Psoas muscle (tissue), 8 donors: ENCODE measurements at places on chromosomes 2 and 18. TPM values are rescaled to one million over a fixed set of nuclear protein-coding genes. Genes with fewer than 3 reads are reported as not detected.
A peak's percentile ranks its signal among the peaks of the same experiment; 100 is the strongest.

GRCh38 chr2:226835796-226836547 lies at the start of gene RHBDD1:
Gene RHBDD1, plus strand, starts transcription at chr2:226836054. Its CDS starts 28,640 bp downstream, at chr2:226864694.
- DNase-seq = peak; percentile 97

Gene CNNM4
- 16.4 TPM for total RNA-seq

Gene DSG1
- total RNA-seq = not detected

Gene SLC4A5
- total RNA-seq = 0.57 TPM

GRCh38 chr18:13420969-13421686 lies 202.6 kb downstream of the LDLRAD4 start:
- DNase-seq = peak; percentile 50

- DNase-seq = no peak
Observed at GRCh38 chr2:30300456-30301221, 69.3 kb downstream of the LBH start.

Gene REG3A
- not detected for total RNA-seq

DNA sequence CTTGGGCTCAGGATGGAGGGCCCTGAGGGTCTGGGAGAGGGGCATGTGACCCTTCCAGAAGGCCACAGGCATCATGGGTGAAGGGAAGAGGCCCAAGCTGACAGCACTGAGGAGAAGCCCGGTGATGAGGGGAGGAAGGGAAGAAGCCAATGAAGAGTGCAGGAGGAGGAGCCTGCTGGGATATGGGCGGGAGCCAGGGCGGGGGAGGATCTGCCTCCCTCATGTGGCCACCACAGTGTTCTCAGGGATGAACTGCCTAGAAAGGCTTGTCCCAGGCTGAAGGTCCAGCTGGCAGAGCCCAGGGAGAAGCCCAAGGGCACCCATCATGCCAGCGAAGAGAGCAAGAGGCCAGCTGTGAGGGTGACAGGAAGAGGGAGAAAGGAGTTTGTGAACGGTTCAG lies 24.6 kb upstream of the PLB1 start:
- no peak for DNase-seq

DNA sequence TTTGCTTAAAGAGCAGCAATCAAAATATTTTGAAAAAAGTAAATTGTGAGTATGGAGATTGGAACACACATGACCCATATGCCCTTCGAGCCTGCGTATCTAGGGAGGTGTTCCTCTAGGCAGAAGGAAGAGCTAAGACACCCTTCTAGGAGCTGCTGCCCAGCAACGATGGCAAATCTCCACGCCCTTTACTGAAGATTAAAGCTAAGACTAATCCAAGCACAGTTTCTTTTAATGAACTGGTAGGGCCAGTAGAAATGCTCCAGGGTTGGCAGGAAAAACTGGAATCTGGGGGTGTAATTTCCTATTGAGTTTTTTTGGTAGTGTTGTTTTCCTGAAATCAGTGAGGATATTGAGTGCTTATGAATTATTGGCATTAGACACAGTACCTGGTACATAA lies 712 bp upstream of the SERPINB13 start:
- no peak for DNase-seq

Gene TGFA
- total RNA-seq = 0.39 TPM

Gene POTEI
- not detected for total RNA-seq

Gene HJURP
- not detected for total RNA-seq

GRCh38 chr2:96763511-96764252 lies 3.0 kb downstream of the CNNM4 start:
- no peak for DNase-seq

Gene ZAP70
- total RNA-seq = 1.2 TPM

GRCh38 chr2:15205562-15205961 lies 355.6 kb downstream of the NBAS start:
- no peak for DNase-seq

DNA sequence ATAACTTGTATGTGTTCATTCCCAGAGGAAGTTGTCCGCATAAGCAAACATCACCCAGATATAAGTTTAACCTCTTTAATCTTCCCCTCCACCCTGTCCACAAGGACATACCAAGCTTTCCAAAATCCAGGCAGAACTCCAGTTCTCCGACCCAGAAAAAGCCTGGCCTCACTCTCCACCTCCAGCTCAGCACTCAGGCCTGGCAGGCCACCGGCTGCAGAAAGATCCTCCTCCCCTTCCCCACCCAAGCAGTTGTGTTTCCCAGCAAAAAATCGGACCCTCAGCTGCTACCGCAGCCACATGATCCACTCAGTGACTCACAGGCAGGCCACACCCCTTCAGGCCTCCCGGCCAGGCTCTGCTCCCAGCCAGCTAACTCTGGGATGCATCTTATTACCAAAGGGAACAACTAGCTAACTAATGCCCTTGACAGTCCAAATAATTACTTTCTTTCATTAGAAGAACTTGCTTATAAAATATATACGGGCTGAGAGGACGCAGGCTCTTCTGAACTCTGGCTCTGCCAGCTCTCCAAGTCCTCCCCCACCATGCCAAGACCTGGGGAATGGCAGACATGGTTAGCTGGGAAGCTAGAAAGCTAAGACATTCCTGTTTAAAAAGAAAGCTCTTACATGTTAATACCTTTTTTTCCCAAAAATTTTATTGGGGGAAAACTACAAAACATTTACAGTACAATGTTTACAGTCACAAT lies 4.5 kb downstream of the ZFP36L2 start:
- peak; percentile 90 for DNase-seq

- DNase-seq = no peak
Observed at GRCh38 chr2:100196786-100197494, 54.5 kb upstream of the AFF3 start.

DNA sequence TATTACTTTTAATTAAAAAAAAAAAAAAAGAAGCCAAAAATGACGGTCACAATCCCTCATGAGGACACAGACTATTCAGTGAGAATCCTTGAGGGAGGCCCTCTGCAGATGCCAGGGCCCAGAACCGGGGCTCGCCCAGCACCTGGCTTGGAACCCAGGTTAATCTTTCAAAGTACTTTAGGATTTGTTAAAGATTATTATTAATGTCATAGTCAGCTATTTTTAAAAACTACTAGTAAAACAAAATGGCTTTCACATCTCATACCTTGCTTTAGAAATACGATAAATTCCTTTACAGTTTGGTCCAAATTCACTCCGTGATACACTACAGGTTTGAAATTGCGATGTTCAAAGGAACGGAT lies 27.1 kb downstream of the C2orf76 start:
- DNase-seq = no peak

Gene CLK1
- total RNA-seq = 30.6 TPM

Gene EHD3
- 2.9 TPM for total RNA-seq

DNA sequence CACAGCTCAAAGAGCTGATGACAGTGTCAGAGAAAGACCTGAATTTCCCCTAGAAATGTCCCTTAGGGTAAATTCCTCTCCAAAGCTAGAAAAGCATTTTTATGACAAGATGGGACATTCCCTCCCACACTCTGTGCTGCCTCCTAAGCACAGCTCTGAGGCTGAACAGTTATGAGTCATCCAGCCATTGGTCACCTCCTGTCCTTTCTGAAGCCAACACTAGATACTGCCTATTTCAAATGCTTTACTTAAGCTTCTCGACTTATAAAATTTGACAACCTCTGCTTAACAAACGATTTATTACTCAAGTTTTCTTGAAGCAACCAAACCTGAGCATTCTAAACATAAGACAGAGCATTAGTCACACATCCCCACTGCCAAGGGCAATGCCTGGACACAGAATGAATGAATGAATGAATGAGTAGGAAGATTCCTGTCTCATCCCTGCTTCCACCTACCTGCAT lies 35.4 kb downstream of the B4GALT6 start:
- no peak for DNase-seq

Gene PTPN2
- 15.1 TPM for total RNA-seq

- no peak for DNase-seq
Observed at GRCh38 chr2:110853516-110853915, 121.1 kb downstream of the ACOXL start.

- no peak for DNase-seq
Observed at GRCh38 chr2:239789711-239790110, 235.4 kb downstream of the NDUFA10 start.

DNA sequence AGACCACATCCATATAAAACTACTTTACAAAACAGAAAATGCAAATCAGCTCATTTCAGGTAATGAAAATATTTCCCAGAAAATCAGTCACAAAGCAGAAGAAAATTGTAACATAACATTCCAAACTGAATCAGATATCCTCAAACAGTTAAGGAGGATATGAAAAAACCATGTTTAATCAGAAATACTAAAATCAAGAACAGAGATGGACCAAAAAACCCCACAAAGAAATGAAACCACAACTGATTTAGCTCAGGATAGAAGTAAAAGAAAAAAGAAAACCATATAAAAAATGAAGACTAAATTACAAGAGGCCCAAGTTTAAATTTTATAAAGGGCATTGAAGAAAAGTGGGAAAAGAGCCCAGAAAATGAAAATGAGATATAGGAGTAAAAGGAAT lies 102.9 kb downstream of the RAB3GAP1 start:
- DNase-seq = no peak

DNA sequence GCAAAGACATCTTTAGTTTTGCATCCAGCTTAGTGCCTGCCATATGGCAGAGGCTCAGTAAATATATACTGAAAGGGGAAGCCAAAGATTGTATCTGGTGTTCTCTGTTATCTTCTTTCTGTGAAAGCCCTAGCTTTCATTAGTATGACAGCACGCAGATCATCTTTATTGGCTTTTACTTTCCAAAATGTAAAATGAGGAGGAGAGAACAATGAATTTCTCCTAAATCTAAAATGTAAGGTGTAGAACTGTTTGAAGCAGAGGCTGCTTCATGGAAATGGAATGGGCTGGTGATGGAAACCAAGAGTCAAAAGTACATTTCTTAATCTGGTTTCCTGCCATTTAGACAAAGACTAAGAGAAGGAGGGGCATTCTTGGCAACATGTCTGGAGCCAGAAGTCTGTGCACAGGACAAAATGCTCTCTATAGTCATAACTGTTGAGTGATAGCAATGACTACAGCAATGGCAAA lies 1029.9 kb upstream of the PIK3C3 start:
- DNase-seq = no peak
